H9 (cell line): ENCODE measurements at places on chromosomes 1 and 21.

DNA sequence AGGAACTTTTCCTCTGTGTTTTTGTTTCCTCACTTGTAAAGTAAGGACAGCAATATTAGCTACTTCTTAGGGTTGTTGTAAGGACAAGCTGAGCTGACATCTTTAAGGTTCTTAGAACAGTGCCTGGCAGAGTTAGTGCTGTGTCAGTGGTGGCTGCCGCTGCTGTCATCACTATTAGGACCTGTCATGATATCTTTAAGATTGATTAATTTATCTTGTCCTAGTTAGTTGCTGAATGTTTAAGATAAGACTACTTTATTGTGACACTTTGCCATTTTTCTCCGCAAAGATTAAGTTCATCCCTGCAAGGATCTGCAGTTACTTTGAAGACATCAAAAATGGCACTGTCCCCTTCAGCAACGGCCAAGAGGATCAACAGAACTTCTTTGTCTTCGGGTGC, 40.1 kb upstream of the GPR88 start:
- no peak for DNase-seq

- DNase-seq: no peak
These were observed 5.4 kb downstream of the CELF3 start for GRCh38 chr1:151711044-151711800.

GRCh38 chr1:87325982-87326738, 2.5 kb upstream of the LMO4 start:
- DNase-seq: peak; percentile 40

DNA sequence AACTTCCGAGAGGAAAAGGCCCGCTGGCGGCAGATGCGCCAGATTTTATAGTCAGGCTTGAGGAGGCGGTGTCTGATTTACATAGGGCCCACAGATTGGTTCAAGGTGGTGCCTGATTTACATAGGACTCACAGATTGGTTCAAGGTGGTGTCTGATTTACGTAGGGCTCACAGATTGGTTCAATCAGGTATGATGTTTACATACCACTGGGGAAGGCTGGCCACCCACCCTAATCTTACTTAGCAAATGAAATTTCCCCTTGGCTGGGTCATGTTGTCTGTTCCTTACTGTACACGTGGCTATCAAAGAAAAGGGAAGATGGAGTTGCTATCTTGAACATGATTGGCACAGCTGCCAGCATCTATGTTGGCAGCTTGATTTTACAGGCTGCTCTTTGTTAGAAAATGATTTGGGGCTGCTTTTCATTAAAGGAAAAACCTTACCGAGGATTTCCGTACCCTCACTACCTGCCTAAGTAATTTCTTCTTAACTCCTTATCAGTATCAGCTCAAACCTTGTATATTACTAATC, 96.3 kb downstream of the SETD4 start:
- no peak for DNase-seq
